ENCODE measurements at places on chromosomes 13 and 19.

GRCh38 chr13:98055623-98056022 is 87.3 kb upstream of the FARP1 start:
- DNase-seq = no peak

DNA sequence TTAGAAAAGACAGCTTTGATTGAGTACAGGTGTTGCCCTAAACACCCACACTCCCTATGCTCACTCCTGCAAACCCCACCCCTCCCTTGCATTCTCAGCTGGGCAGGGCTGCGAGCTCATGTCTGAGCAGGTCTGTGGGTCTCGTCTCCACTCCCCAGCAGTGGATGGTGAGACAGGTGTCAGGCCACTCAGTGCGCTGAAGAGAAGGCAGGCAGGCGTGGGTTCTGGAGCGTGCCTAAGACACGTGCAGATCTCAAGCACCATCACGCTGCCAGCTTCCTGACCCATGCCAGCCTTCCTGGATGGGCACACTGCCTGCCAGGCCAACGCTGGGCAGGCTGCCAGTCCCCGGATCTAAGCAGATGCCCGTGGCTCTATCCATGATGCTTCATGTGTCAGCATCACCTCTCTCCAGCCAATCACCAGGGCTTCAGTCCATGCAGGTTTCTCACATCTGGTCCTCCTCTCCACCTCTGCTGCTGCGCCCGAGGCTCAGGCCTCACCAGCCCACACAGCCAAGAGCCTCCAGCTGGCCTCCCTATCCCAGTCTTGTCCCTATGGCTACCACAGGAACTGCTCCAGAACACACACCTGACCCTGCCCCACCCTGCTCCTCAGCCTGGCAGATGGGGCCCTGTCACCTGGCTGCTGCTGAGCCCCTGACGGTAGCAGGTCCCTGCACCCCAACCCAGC is 42.6 kb downstream of the EPS15L1 start:
- DNase-seq = no peak

GRCh38 chr19:7263521-7263920 is 30.7 kb downstream of the INSR start:
- no peak for DNase-seq

- DNase-seq = no peak
These were observed 1.4 kb upstream of the RAB20 start for GRCh38 chr13:110562696-110563462.

- no peak for DNase-seq
These were observed 179.8 kb downstream of the COG6 start for GRCh38 chr13:39835253-39835652.

GRCh38 chr13:76512721-76513145 is 373.5 kb downstream of the KCTD12 start:
- DNase-seq = peak; percentile 11

- no peak for DNase-seq
These were observed at the start of gene ZNF665 for GRCh38 chr19:53192771-53193534. ZNF665 (minus strand) TSS chr19:53193358; CDS start chr19:53182898, 10,460 bp downstream.

- no peak for DNase-seq
These were observed 7.5 kb upstream of the LRP3 start for GRCh38 chr19:33186431-33187182.

- no peak for DNase-seq
These were observed 69.4 kb downstream of the CYSLTR2 start for GRCh38 chr13:48723168-48723567.

DNA sequence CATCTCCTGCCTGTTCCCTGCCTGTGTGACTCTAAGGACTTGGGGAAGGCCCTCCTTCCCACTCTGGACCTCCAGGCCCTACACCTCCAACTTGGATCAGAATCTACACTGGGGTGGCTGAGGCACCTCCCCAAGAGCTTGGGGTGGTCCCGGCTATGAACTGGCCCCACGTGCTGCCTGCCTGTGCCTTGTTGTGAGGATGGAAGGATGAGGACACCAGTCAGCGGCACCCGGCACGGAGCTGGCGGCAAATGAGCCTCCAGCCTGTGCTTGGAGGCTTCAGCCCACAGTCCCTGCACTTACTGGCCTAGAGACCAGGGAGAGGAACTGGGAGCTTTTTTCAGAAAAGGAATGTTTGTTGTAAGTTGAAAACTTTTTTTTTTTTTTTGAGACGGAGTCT is 8.5 kb downstream of the AKAP8 start:
- DNase-seq = no peak

- DNase-seq = no peak
These were observed 156.3 kb downstream of the TBC1D4 start for GRCh38 chr13:75325711-75326110.

DNA sequence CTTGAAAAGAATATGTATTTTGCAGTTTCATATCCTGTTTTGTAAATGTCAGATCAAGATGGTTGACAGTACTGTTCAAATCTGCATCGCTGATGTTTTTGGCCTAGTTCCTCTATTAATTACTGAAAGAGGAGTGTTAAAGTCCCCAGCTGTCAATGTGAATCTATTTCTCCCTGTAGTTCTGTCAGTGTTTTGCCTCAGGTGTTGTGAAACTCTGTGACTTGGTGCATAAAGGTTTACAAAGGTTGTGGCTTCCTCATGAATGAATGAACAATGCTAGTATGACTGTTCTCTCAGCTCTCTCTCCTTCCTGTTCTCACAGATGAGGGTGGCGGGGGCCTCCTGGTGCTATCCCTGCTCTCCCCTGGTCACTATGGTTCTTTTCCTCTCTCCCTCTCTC is 142.4 kb downstream of the MYCBP2 start:
- no peak for DNase-seq

GRCh38 chr13:111272117-111272516 is 48.3 kb upstream of the TEX29 start:
- DNase-seq = no peak

DNA sequence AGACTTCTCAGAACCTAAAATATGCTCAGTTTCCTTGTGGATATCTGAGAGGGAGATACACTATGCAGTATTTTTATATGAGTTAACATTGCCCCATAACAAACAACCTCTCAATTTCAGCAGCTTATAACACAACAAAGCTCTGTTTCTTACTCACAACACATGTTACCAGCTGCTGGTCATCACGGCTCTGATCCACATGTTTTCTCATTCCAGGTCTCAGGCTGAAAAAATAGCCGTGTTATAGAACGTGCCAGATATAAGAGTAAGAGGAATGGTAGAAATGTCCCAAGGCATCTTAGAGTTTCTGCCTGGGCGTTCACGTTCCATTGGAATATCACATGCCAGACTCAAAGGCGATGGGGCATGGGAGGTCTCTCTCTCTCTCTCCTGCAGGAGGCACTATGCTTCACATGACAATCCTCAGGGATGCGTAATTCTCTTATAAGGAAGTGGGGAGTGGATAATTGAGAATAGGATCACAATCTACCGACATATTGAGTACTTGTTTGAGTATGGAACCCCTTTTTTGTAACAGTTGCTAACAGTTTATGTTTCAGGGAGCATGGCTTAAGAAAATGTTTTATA is 246.6 kb downstream of the NHLRC3 start:
- DNase-seq = no peak

- DNase-seq = peak; percentile 72
These were observed 379.9 kb downstream of the LIG4 start for GRCh38 chr13:107835339-107836018.

- no peak for DNase-seq
These were observed 64.3 kb downstream of the SPRY2 start for GRCh38 chr13:80276371-80277289.

GRCh38 chr13:58097831-58098230 is 466.3 kb downstream of the PCDH17 start:
- DNase-seq = no peak

DNA sequence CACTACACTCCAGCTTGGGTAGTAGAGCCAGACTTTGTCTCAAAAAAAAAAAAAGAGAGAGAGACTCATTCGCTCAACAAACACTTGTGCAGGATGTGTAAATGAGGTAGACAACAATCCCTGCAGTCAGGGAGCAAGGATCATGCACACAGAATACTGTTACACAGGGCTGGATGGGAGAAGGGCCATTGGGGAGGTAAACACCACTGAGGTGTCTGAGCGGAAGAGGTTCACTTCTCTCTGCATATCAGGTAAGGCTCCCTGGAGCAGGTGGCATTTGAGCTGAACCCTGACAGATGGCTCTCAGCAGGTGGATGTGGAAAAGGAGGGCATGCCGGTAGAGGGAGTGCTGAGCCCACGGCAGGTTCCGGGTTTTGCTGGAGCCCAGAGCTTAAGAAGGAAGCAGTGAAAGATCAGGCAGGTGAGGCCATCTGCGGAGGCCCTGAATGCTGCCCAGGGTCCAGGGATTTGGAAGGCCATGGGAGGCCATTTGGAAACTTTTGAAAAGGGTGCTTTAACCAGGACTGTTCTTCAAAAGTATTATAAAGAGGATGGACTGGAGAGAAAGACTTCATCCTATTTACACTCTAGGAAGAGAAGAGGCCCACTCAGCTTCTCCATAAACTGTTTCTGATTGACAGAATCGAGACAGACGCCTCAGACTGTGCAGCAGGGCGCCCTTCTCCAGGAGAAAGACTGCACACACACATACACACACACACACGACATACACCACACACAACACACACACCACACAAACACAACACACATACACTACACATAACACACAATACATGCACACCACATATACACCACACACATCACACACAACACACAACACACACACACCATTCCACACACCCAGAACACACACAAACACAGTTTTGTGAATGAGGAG is 199.4 kb downstream of the USP12 start:
- DNase-seq = no peak

GRCh38 chr13:112846411-112847115 is 122.5 kb upstream of the MCF2L start:
- DNase-seq = no peak

DNA sequence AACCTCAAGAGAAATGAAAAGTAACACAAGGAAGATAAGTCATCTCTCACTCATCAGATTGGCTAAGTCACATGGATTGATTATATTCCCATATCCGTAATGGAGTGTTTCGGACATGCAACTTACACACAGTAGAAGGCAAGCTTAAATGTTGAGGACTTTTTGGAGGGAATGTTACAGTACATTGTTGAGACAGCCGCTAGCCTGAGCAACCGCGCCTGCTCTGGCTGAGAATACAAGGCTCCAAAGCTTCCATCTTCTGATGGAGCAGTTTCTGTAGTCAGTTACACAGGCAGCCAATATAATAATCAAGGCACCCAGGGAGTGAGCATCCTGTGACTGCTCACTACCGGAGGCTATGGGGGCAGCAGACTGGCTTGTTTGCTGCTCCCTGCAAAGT is 1.0 kb upstream of the CRYL1 start:
- no peak for DNase-seq
